Esophagus squamous epithelium (tissue), 5 donors: ENCODE measurements at places on chromosomes 1 and 21.

GRCh38 chr1:90730243-90731022 lies 13.3 kb upstream of the BARHL2 start:
- no peak for DNase-seq

DNA sequence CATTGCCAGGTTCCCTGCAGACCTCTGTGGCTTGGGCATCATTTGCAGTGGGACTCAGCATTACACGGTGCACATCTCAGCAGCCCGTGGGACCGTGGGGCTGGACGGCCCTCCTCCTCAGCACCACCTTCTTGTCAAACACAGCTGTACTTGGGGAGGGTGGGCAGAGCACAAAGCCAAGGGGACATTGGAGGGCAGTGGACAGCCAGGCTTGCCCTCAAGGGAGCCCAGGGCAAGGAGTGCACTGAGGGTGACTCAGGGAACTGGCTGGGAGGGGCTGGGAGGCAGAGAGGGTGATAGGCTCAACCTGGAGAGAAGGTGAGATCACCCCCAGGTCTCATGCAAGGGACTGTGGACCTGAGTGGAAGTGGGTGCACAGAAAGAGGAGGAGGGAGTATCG lies 3.4 kb downstream of the CAPN9 start:
- no peak for DNase-seq

GRCh38 chr1:228134591-228134990 lies 5.5 kb upstream of the GUK1 start:
- no peak for DNase-seq

DNA sequence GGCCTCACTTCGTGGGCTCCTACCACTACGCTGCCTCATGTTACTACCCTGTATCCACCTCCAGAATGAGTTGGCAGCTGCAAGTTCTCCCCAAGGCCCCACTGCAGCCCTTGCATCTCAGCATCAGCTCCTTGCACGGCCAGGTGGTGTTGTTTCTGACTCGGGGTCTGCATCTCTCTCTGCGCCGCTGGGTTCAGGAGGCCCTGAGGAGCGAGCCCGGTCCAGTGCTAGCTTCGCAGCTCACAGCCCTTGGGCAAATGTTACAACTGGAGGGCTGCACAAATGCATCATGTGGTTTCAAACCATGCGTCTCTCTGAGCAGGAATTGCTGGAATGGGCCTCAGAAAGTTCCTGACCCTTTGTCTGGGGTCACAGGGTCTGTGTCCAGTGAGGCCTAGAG lies 3.2 kb upstream of the CLDN14 start:
- no peak for DNase-seq

DNA sequence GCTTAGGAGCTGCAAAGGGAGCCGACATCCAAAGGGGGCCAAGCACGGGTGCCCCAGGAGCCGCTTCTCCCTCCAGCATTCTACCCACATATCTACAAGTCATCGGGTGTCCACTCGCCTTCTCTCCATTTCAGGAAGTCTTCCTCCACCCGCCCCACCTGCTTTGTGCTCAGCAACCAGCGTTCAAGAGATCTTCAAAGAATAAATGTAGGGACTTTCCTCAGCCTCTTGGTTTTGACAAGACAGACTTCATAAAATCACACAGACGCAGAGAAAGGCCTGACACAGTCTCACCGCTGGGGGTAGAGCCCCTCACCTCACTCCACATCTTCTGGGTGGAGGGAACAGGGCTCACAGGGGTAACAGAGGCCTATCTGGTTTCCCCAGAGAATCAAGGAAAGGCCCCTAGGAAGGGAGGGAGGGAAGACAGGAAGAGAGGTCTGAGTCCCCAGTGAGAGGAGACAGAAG lies 49.5 kb downstream of the SSBP3 start:
- DNase-seq: no peak

GRCh38 chr1:231929311-231929710 lies 302.7 kb downstream of the DISC1 start:
- DNase-seq: no peak

- DNase-seq: no peak
Measured at GRCh38 chr1:12778061-12778460, 4.5 kb downstream of the PRAMEF12 start.

DNA sequence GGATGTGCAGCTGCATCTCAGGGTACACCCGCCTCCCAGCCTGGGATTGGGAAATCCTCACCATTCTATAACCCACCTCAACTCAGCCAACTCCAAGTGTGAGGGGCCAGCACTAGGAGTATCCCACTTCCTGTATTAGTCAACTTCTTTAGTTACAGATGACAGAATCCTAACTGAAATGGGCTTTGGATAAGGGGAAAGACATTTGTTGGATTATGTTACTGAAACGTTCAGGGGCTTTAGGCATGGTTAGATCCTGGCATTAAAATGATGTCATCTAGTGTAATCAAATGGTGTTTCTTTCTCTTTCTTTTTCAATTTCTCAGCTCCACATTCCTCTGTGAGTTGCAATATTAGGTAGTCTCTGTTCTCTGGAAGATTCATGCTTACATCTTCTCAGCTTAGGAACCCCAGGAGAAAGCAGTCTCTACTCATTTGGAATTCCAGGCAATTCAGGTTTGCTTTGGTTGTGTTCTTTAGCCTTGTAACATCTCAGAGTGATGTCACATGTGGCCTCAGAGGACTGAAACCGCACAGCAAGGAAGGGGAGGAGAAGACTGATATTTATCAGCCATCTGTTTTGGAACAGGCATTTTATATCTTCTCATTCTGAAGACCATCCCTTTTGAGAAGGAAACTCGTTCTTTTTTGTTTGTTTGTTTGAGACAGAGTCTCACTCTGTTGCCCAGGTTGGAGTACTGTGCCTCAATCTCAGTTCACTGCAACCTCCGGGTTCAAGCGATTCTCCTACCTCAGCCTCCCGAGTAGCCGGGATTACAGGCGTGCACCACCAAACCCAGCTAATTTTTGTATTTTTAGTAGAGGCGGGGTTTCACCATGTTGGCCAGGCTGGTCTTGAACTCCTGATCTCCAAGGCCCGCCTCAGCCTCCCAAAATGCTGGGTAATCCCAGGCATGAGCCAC lies 18.9 kb upstream of the TMEM54 start:
- no peak for DNase-seq

- DNase-seq: no peak
Measured at GRCh38 chr1:77888081-77888780, at the start of gene NEXN. NEXN (plus strand) TSS chr1:77888624; CDS start chr1:77916107, 27,483 bp downstream.

DNA sequence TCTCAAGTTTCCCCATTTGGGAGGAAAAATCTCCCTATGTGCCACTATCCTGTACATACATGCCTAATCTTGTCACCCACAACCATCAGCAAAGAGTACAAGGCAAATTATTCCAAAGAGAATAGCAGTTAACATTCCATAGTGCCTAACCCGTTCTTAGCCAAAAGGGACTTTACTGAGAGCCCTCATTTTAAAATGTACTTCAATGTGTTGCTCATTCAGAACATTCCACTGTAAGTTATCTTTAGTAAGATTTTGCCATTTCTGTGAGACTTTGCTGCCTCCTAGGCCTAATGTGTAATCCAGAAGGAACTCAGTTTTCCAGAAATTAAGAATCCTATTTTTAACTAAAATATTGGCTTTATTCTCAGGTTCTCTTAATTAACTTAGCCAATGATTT lies 11.3 kb upstream of the MRPL55 start:
- DNase-seq: no peak

GRCh38 chr1:63274371-63274770 lies 48.0 kb upstream of the FOXD3 start:
- DNase-seq: no peak

GRCh38 chr1:248906753-248907661 lies 972 bp downstream of the PGBD2 start:
- no peak for DNase-seq

- DNase-seq: no peak
Measured at GRCh38 chr1:89896105-89896942, 75.5 kb downstream of the LRRC8D start.

GRCh38 chr1:248926401-248927182 lies 20.6 kb downstream of the PGBD2 start:
- no peak for DNase-seq

- DNase-seq: no peak
Measured at GRCh38 chr21:36992671-36993070, 13.8 kb upstream of the RIPPLY3 start.

DNA sequence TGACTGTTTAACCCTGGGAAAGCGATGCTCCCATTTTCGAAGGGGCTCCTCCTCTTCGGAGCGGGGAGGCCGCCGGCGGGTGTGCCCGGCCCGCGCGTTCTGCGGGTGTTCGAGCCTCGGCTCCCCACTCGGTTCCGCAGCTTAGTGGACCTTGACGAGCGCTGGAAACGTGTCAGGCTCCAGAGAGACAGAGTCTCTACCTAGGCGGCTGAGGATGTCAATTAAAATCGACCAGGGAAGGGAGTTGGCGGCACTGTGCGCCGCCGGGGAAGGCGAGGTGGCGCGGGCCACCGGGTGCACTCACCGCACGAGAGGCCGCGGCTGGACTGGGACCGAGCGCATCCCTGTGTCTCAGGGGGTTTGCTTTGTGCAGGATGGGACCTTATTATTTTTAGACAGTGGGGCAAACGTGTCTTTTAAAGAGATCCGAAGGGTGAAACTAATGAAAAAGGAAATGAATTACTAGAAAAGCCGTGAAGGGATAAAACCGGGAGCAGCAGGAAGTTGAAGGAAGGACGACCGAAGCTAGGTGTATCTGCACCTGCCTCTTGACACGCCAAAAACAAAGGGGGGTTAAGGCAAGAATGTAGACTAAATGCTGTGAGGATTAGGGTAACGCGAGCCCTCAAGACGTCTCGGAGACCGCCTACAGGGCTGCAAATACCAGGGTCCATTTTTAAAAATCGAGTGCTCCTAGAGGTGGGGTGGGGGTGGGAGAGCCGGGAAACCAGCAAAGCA lies 5.6 kb downstream of the LHX4 start:
- DNase-seq: no peak

DNA sequence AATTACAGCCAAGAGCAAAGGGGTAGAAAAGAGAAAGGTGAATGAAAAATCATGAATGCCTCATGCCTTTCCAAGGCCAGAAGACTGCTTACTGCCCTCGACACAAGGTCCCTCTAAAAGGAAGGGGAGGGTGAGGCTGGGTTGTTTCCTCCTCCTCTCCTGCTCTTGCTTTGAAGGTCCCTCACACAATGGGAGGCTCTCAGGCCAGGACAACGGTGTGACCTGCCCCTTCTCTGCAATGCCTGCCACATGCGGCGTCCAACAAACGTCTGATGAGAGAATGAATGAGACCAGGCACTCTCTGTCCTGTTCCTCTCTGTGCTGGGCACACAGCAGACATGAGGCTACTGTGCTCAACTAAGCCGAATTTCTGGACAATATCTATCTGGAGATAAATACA lies 51.3 kb downstream of the SSBP3 start:
- DNase-seq: no peak

GRCh38 chr1:34396042-34396441 lies 219.3 kb downstream of the C1orf94 start:
- DNase-seq: no peak

DNA sequence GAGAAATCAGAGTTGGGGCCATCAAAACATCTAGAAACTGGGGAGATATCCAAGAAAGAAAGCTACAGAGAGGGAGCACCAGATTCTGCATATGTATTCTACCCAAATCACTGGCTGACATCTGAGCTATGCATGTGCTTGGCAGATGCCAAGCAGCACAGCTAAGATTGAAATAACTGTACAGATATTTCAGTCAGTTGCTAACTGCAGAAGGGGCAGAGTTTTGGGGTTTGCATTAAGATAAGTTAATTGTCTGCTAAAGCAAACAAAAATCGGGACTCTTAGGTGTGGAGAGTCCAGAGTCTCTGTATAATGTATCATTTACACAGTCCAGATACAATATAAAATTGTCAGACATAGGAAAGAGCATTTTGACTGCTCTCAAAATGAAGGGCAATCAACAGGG lies 437.1 kb downstream of the PTBP2 start:
- no peak for DNase-seq

GRCh38 chr21:39016740-39017315 lies 166.4 kb downstream of the PSMG1 start:
- no peak for DNase-seq
